ENCODE measurements at places on chromosomes 7 and 10.

GRCh38 chr7:39758234-39758970, 135.0 kb downstream of the RALA start:
- DNase-seq: no peak

GRCh38 chr7:13604178-13604577, 385.3 kb downstream of the ETV1 start:
- DNase-seq: no peak

GRCh38 chr7:75957021-75957736, 37.2 kb downstream of the TMEM120A start:
- DNase-seq: no peak

- no peak for DNase-seq
Observed at GRCh38 chr10:50805981-50806622, 66.4 kb downstream of the ASAH2B start.

DNA sequence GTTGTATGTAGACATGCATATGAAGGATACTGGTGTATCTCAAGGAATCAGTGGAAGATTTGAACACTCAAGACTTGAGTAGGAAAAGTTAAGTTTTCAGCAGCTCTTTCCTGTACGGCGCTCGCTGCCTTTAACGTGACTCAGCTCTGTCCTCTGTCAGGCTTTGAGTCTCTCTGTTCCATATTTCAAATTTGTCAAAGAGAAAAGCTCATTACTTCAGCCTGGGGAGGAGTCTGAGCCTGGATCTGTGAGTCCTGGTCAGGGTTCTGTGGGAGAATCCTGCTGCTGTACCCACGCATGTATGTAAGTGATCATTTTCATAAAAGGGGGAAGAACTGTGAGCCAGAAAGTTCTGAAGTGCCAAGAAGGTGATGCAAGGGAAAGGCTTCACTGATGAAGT, 13.8 kb upstream of the MPP7 start:
- no peak for DNase-seq

DNA sequence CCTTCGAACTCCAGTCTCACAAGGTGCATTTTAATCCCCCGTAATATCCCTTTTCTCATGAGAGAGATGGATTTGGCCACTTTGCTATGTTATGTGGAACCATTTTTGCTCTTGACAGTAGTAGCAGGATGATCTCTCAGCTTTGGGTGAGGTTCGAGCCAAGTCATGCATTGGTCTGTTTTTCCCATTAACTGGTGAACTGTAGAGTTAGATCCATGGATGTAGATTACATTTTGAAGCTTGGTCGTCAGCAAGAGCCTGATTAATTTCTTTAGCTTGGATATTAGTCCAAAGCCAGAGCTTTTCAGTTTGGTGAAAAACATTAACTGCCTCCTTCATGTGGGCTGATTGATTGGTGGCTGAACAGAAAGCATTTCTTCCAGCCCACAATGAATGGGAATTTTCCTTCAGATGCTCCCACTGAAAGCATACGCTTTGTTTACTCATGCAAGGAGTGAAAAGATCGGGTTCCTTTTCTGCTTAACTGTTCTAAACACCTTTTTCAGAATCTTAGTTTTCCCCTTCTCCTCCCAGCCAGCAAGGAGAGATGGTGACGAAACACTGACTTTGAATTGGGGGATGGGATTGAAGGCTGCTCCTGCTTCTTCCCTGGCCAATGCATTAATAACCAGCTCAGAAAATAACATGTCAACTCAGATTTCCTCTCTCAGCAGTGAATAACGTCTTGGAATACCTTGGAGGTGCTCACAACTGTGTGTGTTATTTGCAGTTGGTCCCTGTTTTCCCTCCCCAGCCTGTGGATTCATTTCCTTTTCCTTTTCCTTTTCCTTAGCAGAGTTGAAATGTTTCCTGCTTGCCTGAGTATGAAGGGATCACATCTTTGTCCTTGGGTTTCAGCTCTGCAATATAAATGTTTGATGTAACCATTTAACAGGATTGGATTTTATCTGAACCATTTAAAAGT, 351.8 kb upstream of the FZD8 start:
- no peak for DNase-seq

DNA sequence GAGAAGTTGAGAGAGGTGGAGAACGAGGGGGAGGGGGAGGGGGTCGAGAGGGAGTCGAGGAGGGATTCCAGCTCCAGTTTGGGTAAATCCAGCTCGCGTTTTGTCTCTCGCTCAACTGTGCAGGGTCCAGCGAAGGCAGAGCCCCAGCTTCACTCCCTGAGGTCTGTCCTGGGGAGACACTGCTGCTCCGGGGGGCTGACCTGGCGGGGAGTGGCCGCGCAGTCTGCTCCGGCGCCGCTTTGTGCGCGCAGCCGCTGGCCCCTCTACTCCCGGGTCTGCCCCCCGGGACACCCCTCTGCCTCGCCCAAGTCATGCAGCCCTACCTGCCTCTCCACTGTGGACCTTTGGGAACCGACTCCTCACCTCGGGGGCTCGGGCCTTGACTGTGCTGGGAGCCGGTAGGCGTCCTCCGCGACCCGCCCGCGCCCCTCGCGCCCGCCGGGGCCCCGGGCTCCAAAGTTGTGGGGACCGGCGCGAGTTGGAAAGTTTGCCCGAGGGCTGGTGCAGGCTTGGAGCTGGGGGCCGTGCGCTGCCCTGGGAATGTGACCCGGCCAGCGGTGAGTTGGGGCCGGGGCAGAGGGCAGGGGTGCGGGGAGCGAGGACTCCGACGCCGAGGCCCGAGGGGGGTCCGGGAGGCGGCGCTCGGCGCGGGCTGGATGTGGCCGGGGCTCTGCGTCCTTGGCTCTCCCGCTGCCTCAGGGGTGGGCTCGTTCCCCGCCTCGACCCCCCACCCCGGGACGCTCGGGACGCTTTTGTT, at the start of gene TET1:
Gene TET1 (plus strand): TSS at position 152 of the 757 bp plus-strand sequence. CDS start 12,002 bp downstream, outside the sequence.
- no peak for DNase-seq

DNA sequence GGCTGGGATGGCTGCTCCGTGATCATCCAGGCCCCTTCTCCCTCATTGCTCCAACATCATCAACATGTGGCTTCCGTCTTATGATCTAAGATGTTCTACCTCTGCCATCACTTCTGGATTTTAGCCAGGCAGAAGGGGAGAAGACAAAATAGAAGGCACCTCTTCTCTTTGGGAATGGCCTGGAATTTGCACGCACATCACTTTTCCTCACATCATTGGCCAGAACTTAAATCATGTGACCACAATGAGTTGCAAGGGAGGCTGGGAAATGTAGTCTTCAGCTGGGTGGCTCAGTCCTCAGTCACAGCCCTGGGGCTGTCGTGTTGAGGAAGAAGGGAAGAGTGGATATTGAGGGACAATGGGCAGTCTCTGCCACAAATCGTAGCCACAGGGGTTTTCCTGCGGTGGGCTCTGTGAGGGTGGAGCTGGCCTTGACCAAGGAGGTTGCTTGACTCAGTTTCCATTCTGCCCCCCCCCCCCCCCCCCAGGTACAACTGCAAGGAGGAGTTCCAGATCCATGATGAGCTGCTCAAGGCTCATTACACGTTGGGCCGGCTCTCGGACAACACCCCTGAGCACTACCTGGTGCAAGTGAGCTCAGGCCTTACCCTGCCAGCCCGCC, 50.3 kb downstream of the PALD1 start:
- DNase-seq: no peak

DNA sequence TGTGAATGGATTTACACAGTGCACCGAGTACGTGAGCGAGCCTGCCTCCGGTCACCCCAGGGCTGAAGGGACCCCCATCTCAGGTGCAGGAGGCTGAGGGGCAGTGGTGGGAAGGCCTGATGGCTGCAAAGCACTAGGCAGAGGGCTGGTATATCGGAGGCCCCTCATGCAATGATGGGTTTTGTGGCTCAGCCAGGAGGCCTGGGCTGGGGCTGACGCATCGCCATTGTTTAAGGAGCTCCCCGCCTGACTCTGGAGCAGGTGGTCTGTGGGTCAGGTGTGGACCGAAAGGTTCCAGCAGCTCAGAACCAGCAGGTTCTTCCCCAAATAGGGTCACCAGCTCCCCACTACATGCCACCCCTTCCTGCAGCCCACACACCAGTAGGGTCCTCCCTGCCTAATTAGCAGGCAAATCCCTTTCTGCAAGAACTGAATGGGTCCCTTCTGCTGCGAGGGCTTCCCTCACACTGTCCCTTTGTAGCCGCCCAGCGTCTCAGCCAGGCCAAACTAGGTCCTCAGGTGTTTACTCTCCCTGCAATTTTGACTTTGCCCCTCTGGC, 33.0 kb downstream of the OAT start:
- DNase-seq: no peak

DNA sequence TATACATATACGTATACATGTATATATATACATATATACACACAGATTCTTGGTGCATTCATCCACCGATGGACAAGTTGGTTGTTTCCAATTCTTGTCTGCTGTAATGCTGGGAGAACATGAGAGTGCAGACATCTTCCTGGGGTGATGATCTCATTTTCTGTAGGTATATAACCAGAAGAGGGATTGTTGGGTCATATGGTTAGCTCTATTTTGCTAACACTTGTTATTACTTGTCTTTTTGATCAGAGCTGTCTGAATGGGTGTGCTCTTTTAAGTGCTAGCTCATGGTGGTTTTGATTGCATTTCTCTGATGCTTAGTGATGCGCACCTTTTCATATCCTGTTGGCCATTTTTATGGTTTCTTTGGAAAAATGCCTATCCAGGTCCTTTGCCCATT, 106.4 kb downstream of the TAX1BP1 start:
- no peak for DNase-seq

- DNase-seq: no peak
Observed at GRCh38 chr7:18538554-18539250, 43.2 kb downstream of the HDAC9 start.

- DNase-seq: no peak
Observed at GRCh38 chr10:27701938-27702537, 43.6 kb downstream of the MKX start.

GRCh38 chr10:127922675-127923366, 15.9 kb downstream of the PTPRE start:
- no peak for DNase-seq

- no peak for DNase-seq
Observed at GRCh38 chr7:158730383-158731346, 26.1 kb upstream of the NCAPG2 start.

- no peak for DNase-seq
Observed at GRCh38 chr7:2736411-2736914, 48.5 kb downstream of the AMZ1 start.

DNA sequence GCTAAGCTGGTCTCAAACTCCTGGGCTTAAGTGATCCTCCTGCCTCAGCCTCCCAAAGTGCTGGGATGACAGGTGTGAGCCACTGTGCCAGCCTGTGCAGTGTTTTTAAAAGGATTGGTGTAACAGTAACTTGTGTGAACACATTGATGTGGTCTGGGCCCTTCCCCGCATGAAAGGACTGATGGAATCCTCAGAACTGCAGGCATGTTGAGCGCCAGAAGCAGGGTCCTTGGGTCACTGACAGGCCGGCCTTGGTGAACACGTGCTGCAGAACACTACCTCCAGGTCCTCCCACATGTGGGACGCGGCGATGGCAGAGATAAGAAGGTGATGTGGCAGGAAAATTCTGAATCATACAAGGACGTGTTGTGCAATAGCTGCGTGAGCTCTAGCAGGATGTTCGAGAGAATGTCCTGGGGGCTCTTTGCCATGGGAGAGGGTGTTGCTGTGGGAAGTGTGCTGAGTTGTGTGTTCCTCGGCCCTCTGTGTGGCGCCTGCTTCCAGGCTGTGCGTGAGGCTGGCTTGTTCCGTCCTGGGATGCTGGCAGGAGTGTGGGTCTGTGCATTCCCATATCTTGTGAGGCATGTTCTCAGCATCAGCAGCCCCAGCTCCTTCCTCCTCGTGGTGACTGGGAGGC, 68.2 kb downstream of the DNAJB6 start:
- DNase-seq: no peak

DNA sequence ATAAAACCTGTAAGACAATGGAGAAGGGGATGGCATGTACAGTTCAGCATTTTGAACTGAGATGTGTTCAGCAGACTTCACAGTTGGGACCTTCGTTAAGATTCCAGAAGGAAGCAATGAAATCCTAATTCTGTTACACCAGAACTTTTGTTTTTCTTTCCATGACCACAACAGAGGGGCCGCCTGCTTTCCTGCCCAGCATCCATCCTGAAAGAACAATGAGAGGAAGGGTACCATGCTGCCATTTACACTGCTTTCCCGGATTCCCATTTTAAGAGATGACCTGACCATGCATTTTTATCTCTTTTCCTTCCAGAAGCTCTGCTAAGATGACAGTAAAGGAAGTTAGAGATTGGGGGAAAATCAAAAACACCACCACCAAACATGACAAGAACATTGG, 92.7 kb downstream of the PIP4K2A start:
- DNase-seq: no peak

DNA sequence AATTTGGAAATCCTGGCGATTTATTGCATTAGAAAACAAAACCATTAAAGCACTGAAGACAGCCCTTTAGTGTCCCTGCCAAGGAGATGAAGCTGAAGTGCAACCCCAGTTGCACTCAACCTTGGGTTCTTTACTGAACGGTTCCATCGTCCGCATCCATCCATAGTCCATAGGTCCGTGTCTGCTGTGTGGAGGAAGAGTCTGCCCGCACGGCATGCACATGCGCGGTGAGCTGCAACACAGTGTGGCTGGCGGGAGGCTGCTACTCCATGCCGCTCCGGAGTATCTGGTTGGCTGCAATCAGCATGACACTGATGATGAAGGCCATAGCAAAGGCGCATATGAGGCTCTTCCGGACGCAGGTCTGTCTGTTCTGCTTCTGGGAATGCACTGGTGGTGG, 624.6 kb downstream of the CALN1 start:
- DNase-seq: no peak

- no peak for DNase-seq
Observed at GRCh38 chr7:25037325-25037724, 57.3 kb upstream of the OSBPL3 start.

- DNase-seq: no peak
Observed at GRCh38 chr10:98632456-98633150, 185.9 kb upstream of the HPS1 start.

GRCh38 chr10:3473271-3473670, 300.7 kb upstream of the PITRM1 start:
- no peak for DNase-seq

DNA sequence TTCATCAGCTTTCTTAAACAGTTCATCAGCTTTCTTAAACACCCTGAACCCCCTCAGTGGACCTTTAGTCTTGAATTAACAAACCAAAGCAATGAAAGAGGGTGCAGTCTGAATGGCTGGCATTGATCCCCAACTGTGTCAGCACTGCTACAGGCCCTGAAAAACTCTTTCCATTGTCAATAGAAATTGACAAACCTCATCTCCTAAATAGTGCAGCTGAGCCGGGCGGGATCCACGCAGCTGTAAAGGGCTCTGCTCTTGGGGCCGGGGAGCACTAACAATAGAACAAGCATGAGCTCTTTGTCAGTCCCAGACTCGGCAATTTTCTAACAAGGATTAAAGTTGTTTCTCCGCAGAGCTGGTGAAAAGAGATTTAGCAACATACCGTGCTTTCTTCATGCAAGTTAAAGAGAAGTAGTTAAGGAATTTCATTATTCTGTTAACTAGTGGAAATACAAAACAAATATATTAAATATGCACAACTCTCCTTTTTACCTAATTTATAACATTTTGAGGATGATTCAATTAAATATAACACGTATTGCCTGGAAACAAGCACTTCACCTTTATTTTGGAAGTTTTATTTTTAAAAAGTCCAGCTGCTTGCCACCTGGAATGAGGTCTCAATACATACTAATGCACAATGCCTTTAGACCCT, 24.7 kb upstream of the FEZF1 start:
- no peak for DNase-seq

- peak; percentile 70 for DNase-seq
Observed at GRCh38 chr7:2521952-2522591, 2.5 kb downstream of the LFNG start.
